ENCODE measurements at places on chromosomes 7 and 10.

DNA sequence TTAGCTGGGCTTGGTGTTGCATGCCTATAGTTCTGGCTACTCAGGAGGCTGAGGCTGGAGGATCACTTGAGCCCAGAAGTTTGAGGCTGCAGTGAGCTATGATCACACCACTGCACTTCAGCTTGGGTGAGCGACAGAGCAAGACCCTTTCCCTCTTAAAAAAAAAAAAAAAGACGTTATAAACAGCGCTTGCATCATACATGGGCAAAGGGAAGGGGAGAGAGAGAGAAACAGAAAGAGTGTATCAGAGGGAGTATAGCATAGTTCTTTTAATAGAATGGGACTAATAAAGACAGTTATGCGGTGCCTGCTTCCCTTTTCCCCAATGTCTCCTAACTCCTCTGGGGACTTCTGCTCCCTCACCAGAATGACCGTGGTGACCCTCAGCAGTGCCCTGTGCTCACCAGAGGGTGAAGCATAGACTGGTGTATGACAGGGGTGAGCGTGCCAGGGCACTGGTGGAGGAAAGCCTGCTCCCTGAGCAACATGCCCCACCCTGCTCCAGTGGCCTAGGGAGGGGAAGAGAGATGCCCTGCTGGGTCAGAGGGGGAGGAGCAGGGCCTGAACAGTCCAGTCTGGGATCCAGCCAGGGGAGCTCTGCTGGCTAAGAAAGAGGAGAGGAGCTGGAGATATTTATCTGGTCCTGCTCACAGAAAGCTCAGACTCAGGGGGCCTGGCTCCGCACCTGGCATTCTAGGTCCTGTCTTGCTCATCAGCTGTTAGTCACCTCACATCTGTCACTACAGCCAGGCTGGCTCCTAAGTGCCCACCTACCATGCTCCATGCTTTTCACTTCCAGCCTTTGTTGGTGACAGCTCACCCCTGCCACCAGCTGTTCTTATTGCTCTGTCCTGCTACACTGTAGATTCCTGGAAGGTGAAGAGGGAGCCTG is 2.2 kb downstream of the PDZD7 start:
- DNase-seq: no peak

DNA sequence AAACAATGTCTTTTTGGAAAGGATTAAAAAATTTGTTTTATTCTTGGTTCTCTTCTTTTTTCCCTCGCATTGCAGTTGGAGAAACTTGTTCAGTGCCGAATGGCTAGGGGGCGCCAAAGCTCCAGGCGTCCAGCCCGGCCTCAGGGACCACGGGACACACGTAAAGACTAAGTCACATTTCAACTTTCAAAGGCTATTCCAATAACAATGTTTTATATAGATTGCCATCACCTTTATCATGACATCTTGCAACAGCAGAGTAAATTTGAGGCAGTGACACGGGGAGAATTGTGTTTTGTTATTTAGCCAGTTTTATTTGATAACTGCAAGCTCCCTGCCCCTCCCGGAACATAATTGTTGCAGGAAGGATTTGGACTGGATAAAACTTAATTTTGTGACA is 2.2 kb upstream of the IGFBP3 start:
- peak; percentile 77 for DNase-seq

DNA sequence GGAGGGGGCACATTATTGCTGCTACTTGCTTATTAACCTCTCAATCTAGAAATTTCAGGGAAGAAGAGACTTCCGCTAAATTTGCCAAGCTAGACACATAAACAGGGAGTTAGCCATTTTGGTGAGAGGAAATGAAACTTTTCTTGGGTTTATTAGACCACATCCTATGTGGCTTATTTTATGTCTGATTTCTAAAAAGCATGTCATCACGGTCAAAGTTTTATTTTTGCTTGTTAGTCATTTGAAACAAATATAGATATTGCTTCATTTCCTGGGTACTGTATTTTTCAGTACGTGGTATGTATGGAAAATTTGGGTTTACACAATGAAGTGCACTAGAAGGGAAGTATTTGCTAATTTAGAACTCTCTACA is 144.1 kb downstream of the TCF7L2 start:
- no peak for DNase-seq

DNA sequence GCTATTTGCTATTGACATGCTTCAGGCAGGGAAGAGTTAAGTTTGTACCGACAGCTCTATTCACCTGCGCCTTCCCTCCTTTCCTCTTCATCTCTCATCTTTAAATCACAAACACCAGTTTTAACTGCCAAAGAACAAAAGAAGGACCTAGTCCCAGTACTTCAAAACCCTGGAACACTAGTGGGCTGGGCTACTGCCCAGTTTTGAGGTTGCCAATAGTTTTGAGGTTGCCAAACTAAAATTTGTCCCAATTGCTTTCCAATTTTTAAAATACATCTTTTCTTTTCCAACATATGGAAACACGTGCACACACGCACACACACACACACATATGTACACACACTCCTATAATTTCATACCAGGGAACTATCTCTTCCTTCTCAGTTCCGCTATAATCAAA is 130.6 kb upstream of the SLC26A5 start:
- DNase-seq: no peak

GRCh38 chr10:75870039-75870645 is 438.7 kb downstream of the LRMDA start:
- no peak for DNase-seq

GRCh38 chr10:34985823-34986222 is 104.3 kb downstream of the CUL2 start:
- DNase-seq: no peak

DNA sequence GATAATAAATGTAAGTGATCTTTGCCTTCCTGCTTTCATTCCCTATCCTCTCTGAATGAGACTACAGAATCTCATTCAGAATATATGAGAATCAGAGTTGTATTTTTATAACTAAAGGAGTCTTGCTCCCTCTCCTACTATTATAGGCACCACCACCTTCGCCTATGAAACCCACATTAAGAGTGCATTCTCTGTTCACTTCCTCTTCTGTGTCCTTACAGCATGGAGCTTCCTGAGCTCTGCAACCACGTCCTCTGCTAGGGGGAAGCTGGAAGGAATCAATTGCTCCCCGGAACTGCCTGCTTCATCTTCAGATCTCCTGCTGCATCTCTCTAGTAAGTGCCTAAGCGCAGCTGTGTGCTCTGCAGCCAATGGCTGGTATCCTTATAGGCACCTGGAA is 820.7 kb downstream of the GRID1 start:
- DNase-seq: no peak

DNA sequence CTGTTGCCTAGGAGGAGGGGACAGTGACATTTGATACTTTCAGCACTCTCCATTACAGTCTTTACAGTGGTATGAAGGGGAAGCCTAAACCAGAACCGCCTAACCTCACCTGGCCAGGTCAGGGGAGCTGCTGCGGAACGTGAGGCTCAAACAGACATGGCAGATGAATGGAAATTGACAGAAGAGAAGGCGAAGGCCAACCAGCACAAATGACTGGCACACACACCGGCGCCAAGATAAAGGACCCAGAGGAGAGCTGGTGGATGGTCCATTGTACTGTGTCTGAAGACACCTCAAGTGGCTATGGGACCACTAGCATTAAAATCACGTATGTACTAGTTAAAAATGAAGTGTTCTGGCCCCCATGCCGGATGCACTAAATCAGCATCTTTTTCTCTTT is 53.0 kb downstream of the JCAD start:
- no peak for DNase-seq

- no peak for DNase-seq
These were observed 122.0 kb upstream of the AHR start for GRCh38 chr7:17176371-17177032.

All from left lung (tissue), 14 donors.